ENCODE measurements at places on chromosomes 1 and 21.

DNA sequence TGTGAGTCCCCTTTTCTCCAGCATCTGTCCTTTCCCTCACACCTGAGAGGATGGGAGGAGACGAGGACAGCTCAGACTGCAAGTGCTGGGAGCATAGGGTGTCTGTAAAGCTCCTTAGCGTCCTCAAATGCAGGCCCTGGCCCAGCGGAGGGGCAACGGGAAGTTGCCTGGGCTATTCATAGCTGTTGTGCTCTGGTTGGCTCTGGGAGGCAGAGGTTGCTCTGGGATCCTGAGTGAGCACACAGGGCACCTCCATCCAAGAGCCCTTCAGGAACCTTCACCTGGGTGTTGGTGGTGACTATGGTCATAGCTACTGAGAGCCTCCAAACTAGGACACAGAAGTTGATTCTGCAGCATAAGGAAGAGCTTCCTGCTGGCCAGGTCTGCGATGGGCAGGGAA is 2.6 kb downstream of the PADI1 start:
- DNase-seq, result no peak

GRCh38 chr1:44220001-44220751 is 6.9 kb downstream of the DMAP1 start:
- no peak for DNase-seq

- no peak for DNase-seq
Measured at GRCh38 chr1:87264976-87265375, 63.7 kb upstream of the LMO4 start.

DNA sequence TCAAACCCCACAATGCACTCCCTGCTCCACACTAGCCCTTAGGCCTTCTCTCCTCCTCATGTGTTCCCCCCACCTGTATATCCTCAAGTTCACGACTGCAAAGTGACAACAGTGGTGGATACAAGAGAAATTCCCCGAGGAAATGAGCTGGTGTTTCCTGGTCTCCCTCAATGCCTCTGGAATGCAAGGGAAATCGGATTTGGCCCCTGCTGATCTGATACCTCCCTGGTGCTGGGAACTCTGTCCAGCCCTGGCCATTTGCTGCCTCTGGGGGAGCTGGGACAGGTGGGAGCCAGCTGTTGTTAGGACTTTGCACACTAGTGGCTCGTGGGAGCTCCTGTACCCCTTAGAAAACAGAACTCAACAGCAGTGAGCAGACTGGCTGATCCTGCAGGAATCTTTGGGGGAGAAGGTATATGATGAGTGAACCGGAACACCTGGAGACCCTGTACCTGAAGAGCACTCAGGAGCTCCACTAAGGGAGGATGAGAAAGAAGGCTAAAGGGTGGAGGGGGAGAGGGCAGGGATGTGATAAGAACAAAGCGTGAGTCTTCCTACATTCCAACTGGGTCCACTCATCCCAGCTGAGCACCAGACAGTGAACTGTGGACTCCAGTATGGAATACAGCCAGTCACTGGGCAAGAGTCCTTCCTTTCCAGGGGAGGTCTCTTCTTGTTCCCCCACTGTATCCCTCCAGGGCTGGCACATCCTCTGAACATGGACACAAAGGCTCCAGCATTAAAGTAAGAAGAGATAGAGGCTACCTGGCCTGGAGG is 69.3 kb downstream of the PLXNA2 start:
- DNase-seq, result peak; percentile 74

DNA sequence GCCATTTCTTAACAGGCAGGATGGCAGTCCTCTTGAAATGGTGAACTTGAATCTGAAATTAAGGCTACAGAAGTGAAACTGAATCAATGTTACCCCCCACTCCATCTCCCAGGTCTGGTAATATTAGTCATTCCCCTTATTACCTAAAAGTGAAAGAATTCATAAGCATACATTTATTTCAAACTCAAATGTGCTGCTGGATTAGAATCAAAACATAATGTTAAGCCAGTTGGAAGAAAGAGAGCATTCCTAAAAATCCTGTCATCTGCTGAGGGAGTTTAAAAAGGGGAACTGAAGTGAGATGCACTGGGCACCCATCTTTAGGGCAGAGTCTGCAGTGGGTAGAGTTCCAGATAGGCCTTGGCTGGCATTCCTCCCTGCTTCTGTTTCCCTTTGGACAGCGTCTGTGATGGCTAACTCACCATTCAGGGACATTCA is 17.4 kb downstream of the KIAA0319L start:
- DNase-seq, result peak; percentile 80

- no peak for DNase-seq
Measured at GRCh38 chr1:202462342-202463076, 114.0 kb downstream of the PPP1R12B start.

DNA sequence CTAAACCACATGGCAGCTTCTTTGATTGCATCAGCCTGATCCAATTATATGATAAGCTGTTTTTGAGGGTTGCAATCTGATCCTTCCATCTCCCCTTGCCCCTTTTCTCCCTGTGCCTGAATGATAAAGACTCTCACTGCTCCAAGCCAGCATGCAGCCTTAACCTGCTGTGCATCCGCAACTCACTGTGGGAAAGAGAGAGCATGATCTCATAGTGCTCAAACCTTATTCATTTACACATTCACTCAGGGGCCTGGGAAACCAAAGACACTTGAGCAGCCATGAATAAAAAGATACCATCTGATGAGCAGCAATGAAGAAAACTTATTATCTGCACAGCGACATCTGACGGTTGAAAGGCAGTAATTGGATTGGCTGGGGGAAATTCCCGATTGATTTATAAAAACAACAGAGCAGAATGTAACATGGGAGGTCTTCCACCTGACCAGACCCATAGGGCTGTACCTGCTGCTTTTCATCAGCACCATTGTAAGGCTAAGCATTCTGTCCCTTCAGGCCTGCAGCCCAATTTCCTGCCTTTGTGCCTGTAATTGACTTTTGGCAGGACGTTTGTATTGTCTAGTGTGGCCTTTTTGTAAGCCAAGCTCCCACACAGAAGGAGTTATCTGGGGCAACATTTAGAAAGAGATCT is 62.5 kb downstream of the KIAA0040 start:
- DNase-seq, result peak; percentile 34

DNA sequence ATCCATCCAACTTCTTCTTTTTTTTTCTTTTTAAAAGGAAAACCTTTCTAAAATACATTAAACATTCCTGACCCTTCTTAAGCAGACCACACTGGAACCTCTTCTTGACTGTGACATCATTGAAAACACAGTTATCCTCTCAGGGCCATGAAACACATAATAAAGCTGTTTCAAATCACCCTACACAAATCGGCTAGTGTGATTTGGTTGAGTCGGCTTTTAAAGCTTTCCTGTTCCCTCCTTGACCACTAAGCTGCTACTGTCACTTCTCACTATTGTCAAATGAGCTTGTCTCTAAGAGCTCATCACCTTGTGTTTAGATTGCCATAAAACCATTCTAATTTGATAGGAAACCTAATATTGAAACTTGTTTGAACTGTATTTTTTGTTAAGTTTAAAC is 5.9 kb downstream of the USP24 start:
- peak; percentile 11 for DNase-seq

GRCh38 chr1:92410706-92411105 is 76.0 kb downstream of the GFI1 start:
- no peak for DNase-seq

GRCh38 chr1:39295901-39296300 is 91.4 kb downstream of the MACF1 start:
- no peak for DNase-seq

- DNase-seq, result no peak
Measured at GRCh38 chr1:199010492-199010891, 371.7 kb downstream of the PTPRC start.

DNA sequence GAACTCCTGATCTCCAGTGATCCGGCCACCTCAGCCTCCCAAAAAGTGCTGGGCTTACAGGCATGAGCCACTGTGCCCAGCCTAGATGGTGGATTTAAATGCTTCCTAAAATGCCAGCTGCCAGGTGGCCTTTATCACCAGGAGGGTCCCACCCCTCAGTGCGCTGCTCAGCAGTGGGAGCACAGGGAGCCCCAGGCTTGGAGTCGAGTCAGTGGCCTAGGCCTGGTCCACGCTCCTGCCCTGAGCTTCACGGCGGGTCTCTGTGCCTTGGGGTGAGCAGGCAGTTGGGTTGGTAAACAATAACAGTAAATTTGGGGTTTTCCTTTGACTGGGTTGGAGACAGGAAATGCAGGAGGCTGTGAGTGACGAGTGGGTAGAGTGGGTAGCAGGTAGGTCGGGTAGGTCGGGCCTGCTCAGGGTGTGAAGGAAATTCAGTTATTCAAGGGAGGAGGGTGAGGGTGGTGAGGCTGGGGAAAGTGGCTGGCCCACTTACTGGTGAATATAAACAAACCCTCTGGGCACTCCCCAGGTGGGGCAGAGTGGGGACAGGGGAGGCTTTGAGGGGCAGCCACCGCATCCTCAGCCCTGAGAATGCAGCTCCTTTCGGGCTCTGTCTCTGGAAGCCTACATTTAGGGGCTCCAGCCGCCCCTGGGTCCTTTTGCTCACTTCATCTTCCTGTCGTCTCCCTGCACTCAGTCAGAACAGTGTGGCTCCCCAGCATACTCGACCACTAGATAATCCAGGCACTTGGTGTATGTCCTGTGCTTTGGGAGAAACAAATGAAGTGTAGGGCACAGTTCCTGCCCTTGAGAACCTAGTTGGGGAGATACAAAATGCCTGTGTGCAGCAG is 33.5 kb upstream of the IL19 start:
- no peak for DNase-seq

GRCh38 chr21:16563795-16564194 is 834.0 kb downstream of the USP25 start:
- DNase-seq, result peak; percentile 75

- no peak for DNase-seq
Measured at GRCh38 chr1:237756304-237756967, 134.3 kb downstream of the ZP4 start.

- DNase-seq, result no peak
Measured at GRCh38 chr21:41219498-41220207, 51.7 kb downstream of the BACE2 start.

DNA sequence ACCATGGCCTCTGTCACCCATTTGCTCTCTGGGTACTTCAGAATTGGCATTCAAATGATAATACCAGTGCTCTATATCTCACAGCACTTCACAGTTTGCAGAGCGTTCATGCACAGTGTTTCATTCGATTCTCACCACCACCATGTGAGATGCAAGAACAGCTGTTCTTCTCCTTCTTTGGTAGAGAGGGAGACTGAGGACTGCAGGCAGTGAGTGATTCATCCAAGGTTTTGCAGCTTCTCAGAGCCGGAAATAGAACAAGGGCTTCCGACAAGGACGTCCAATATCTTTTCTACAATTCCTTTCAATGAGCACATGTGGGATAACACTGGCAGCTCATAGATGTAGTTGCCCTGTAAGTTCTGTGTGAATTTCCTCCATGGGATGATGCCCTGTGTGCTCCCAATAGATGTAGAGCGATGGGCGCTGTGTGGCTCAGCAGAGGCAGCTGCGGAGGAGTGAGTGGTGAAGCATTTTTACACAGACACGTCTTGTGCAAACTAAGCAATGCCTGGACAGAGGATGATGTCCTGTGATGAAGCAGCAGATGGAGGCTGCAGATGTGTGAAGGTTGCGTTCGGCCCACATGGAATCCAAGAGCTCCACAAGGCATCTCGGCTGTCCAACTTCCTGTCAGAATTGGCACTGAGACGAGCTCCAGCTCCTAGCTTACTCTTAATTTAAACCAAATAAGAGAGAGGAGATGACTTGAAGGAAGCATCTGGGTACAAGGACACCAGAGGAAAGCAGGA is 24.9 kb downstream of the MT1HL1 start:
- DNase-seq, result no peak

DNA sequence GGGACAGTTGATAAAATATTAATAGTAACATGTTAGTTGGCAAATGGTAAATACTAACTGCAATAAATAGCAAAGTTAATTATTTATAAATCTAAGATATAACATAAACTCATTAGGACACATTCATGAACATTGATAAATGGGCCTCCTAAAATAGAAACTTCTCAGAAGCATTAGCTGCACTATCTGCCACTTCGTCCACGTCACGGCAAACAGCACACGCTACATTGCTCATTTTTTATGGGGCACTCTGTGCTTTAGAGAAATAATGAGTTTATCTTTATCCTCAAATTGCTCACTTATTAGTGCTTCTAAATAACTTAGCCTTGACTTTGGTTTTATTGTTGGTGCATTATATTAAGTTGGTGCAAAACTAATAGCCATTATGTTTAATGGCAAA is 16.3 kb upstream of the HPCAL4 start:
- DNase-seq, result no peak

DNA sequence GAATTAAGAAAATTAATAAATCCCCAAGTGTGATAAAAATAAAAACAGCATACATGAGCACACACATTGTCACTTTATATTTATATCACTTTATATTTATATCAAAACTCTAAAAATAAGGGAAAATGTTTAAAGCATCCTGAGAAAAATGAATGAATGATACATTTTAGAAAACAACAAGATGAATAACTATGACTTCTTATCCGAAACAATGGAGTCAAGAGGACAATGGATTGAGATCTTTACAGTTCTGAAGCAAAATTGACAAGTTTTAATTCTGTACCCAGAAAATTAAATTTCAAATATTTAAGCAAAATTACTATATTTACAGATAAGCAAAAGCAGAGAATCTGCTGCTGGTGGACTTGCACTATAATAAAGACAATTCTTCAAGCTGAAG is 512.6 kb downstream of the MRPL39 start:
- DNase-seq, result no peak

DNA sequence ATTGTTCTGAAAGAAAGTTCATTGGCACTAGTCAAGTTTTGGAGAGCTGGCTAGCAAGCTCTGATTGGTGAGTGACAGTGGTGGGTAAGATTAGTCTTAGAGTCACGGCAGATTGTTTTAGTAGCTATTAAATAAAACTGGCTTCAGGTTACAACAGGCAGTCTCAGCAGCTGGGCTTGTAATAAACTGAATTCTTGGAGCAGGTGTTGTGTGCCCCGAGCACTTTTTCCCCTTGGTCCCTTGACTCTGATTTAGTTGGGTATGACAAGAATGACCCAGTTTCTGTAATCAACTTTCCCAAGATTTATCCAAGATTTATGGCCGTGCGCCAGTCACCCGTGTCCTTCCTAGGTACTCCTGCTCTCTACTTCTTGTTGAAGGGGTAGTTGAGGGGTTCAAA is 40.2 kb downstream of the TBCE start:
- DNase-seq, result no peak

DNA sequence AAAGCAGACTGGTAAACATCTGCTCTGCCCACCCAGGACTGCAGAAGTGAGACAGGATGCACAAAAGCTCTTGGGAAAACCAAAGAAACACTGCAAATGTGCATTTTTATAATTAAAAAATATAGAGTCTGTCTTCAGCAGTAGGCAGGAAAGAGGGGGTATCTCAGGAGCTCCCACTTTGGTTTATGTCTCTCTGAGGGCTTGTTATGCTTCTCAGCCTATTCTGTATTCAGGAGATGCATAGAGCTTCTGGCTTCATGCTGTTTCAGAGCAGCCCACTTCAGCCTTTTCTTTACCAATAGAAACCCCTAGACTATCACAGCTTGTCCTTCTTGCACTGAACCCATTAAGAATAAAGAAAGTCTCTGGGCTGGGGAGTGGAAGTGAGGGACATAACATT is 148.0 kb downstream of the ROR1 start:
- DNase-seq, result no peak

GRCh38 chr1:220689666-220690065 is 497 bp upstream of the C1orf115 start:
- no peak for DNase-seq

Measured in fibroblast of skin of back (primary cell).